Activated CD8-positive, alpha-beta memory T cell treated with anti-CD3 and anti-CD28 coated beads for 48 hours (primary cell): ENCODE measurements at places on chromosomes 1 and 21.

DNA sequence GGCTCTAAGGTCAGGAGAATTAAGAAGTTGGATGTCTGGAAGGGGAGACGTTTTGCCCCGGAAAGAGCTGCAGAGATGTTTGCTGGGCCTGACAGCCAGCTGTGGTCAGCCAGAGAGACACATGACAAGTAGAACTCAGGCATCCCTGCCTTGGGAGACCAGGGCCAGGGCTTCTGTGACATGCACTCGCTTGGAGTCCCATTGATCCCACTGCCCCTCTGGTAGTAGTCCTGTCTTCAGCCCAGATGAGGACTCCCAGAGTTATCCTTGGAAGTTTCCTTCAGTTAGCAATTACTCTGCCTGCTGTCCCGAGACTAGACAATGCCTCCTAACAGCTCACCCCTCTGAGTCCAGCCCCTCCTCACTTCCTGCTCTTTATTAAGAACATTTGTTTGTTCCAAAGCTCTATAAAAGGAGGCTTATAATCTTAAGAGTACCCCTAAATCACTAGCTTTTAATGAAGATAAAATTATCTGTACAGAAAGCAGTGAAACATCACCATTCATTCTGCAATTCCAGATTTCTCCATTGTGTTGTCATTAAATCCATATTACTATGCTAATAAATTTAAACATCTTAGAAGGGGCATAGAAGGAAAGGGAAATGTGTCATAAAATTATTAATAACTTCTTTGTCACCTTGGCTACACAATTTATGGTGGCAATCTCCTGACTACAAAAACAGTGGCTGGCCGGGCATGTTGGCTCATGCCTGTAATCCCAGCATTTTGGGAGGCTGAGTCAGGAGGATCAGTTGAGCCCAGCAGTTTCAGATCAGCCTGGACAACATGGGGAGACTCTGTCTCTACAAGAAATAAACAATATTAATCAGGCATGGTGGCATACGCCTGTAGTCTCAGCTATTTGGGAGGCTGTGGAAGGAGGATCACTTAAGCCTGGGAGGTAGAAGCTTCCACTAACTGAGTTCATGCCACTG, 94.2 kb downstream of the KCNK1 start:
- no peak for DNase-seq

- no peak for DNase-seq
Observed at GRCh38 chr1:65527707-65528503, 107.4 kb downstream of the LEPR start.

GRCh38 chr1:157949074-157949354, 44.4 kb upstream of the KIRREL1 start:
- DNase-seq = no peak

DNA sequence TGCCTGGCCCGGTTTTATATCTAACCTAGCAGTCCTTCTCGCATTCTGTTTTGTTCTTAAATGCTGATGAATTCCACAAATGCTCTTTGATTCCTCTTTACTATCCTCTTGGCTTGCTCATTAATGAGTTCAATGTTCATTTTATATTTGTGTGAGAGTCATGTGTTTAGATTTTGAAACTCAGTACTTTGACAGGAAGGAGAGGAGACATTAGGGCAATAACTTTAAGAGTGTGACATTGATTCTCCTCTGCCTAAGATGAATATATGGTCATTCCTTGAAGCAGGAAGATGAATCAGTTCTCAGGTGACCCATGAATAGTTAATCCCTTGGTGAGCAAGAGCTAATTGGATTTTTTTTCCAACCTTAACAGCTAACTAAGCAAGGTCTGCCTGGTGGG, 84.1 kb downstream of the MRPS6 start:
- DNase-seq = no peak

GRCh38 chr1:183834568-183834967, 29.6 kb downstream of the RGL1 start:
- no peak for DNase-seq

- DNase-seq = no peak
Observed at GRCh38 chr1:37676281-37677142, 15.8 kb upstream of the CDCA8 start.
